Left renal cortex interstitium (tissue), 4 donors: ENCODE measurements at places on chromosomes 2 and 18.

- no peak for DNase-seq
Observed at GRCh38 chr2:135636982-135637381, 104.7 kb upstream of the UBXN4 start.

DNA sequence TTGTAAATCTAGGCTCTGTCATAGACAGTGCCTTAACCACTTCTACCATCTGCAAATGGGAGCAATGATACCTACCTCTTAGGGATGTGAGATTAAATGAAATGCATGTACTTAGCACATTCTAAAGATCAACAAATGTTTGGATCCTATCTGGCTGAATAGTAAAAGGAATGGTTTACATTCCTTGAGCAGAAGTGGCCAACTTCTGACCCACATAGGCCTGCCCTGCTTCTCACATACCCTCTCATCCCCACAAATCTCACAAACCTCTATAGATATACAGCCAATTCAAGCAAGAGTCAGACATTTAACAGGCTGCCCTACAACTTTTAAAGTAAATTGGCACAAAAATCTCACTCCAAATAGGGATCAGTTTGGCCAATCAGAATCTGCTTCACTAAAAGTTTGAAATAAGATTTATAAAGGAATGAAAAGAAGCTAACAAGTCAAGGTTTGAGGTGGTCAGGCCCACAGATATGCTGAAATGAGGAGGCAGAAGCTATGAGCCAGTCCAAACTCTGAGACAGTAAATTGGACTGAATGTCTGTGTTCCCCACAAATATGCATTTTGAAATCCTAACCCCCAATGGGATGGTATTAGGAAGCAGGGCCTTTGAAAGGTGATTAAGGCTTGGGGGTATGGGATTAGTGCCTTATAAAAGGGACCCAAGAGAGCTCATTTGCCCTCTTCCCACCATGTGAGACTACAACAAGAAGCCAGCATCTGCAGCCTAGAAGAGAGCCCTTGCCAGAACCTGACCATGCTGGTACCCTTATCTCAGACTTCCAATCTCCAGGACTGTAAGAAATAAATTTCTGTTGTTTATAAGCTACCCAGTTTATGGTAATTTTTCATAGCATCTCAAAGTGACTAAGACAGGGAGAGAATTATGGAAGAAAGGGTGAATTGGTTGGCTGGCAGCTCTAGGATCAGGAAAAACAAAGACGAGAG is 227.8 kb upstream of the RBMS1 start:
- DNase-seq = no peak

GRCh38 chr2:100110614-100111000 is 31.8 kb downstream of the AFF3 start:
- DNase-seq = no peak

GRCh38 chr18:80169607-80170006 is 60.5 kb downstream of the ADNP2 start:
- no peak for DNase-seq

- DNase-seq = no peak
Observed at GRCh38 chr2:240178564-240178963, 38.1 kb upstream of the OTOS start.

DNA sequence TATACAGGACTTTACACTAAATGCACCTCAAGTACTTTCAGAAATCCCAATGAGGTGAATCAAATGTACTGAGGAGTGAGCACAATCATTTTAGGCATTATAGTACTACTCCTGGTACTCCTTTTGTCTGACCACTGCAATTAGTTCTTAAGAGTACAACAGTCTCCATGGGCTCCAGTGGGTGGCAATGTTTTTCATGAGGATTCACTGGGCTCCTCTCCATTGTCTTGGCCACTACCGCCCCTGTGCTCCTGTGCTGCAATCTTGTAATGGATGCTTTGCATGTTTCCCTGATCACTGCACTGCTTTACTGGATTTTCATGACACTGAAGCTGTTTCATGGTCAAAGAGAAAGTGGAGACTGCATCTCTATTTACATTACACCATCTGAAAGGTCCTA is 268.5 kb upstream of the ZSWIM2 start:
- DNase-seq = no peak

DNA sequence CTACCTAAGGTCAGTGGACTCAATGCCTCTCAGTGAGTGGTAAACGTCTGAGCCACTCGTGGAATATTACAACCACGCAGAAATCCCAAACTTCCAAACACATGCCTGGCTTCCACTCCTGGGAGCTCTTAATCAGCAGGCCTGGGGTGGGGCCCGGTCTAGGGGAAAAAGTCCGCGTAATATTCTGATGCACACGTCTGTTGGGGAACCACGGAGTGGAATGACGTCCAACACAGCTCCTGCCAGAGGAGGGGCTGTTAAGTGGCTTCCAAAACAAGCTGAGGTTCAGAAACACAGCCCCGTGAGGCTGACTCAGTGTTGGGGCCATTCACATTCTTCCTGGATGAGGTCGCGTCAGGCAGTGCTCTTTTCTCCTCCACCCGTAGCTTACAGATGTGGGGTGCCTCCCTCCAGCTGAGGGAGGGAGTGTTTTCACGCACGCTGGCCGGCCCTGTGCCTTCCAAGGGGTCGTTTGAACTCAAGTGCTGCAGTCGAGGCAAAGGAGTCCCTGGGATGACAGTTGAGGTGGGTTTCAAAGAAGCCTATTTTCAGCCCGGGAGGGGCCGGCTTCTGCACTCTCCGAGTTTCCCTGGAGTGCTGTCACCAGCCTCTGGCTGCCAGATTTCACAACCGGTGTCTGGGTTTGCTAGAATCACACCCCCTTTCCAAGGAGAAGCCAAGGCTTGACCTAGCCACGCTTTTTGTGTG is 73.1 kb downstream of the ACKR3 start:
- no peak for DNase-seq

DNA sequence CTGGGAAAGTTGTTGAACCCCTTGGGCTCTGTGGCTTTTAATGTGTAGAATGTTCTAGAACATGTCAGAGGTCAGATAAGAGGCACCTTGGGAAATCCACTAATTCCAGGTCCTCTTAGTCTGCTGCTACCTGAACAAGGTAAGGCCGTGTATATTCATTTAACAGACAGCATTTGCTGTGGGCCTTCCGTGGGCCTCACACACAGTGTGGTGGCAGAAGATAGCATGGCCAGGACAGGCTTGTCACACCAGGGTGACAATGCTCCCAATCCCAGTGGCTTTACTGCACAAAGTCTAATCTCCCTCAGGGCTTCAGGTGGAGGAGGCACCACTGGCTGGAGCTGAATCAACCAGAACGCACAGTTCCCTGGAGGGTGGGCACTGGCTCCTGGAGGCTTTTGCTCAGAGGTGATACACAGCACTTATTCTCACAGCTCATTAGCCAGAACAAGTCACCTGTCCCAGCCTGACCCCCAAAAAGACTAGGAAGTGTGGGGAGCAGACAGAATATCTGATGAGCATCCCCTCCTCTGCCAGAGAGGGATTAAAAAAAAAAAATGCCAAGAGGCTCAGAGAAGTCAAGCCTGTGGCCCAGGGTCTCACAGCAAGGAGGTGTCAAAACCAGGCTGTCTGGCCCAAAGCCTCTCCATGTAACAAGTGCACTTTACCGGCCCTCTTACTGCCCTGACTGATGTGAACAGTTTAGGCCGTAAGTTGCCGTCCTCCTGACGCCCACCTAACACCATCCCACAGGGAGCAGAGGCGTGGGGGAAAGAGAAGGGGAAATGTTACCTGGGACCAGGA is 216.9 kb upstream of the RAB6C start:
- DNase-seq = no peak

DNA sequence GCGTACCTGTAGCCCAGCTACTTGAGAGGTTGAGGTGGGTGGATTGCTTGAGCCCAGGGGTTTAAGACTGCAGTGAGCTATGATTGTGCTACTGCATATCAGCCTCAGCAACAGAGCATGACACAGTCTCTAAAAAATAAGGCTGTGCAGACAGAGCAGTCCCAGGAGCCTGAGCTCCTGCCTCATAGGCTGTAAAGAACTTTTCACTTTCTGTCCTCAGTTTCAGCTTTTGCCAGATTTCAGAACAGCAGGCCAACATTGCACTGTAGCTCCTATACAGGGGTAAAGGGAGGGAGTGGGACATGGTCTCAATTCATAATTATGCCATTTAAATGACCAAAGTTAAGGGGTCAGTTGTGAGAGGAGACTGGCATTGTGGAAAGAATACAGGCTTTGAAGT is 150.6 kb downstream of the GALNT1 start:
- no peak for DNase-seq

DNA sequence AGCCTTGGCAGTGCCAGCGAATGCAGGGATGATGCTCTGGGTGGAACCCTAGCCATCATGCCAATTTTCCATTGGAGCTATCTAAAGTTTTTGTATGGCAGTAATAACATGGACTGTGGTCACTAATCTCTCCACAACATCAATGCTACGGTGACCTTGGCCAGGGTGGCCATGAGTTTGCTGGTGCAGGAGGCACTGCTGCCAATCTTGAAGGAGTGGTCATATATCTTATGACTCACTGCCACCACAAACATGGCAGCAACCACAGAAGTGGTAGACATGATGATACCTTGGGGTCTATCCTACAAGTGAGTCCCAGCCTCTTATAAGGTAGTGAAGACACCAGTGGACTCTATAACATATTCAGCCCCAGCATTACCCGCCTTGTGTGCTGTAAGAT is 104.6 kb downstream of the EVA1A start:
- DNase-seq = no peak
